ENCODE measurements at places on chromosomes 7 and 10.

DNA sequence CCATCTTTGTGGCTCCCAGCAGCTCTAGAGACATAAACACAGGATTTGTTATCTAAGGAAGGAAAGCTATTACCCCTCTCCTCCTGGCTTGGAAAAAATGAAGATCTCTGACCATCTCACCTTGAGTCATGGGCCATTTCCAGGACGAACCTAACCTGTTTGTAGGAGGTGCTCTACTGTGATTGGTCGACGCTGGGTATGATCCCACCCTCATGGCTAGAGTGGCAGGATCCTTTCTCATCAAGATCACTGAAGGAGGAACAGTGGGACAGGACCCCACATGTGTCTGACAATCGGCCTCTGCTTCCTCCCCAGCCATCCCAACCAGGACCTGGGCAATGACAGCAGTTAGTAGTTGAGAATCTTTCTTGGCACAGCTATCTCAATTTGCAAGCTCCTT is 144.1 kb downstream of the EMX2 start:
- DNase-seq, result no peak

GRCh38 chr10:78889536-78890063 is 179.2 kb upstream of the ZMIZ1 start:
- no peak for DNase-seq

DNA sequence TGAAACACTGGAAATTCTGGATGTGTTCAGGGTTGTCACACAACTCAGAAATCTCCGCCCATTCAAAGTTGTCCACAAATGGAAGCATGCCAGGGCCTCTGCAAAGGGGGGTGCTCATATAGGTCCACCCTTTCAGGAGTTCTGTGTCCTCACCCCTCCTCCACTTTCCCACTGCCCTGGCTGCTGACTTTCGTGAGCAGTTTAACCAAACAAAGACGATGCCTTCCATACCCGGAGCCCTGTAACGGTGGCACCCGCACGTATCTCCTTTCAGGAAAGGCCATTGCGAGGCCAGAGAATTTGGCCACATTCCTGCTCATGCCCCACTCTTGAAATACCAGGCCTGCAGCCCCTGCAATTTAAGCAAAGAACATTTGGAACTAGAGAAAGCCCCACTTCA is 1.4 kb downstream of the CPXM2 start:
- no peak for DNase-seq

- DNase-seq, result no peak
These were observed 95.7 kb downstream of the PLXNA4 start for GRCh38 chr7:132480534-132480933.

- no peak for DNase-seq
These were observed 22.5 kb downstream of the PDZD8 start for GRCh38 chr10:117352724-117353123.

All from foreskin keratinocyte (primary cell).